ENCODE measurements at places on chromosomes 11 and 22.

DNA sequence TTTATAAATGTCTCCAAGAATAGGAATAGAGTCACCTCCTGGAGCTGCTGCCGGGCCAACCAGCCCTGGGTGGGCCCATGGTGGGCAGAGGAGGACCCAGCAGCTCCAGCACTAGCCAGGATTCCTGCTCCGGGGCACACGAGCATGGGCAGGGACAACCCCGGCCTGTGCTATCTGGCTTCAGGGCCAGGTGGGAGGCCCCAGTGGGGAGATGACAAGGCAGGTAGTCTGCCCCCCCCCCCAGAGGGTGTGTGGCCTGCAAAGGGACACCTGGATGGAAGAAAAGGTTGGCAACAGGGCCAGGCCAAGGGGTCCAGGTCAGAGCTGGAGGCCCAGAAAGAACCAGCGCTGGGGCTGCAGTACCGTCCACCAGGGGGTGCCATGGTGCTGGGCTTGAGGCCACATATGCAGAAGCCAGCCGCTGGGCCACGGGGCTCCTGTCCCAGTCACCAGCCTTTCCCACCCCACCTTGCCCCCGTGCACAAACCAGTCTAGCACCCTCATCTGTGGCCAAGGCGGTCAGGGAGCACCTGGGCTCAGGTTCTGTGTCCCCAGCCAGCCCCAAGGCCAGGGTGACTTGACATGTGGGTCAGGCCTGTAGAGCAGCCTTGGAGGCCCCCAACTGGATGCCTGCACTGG, 3.4 kb downstream of the TSPAN32 start:
- DNase-seq = peak; percentile 89

DNA sequence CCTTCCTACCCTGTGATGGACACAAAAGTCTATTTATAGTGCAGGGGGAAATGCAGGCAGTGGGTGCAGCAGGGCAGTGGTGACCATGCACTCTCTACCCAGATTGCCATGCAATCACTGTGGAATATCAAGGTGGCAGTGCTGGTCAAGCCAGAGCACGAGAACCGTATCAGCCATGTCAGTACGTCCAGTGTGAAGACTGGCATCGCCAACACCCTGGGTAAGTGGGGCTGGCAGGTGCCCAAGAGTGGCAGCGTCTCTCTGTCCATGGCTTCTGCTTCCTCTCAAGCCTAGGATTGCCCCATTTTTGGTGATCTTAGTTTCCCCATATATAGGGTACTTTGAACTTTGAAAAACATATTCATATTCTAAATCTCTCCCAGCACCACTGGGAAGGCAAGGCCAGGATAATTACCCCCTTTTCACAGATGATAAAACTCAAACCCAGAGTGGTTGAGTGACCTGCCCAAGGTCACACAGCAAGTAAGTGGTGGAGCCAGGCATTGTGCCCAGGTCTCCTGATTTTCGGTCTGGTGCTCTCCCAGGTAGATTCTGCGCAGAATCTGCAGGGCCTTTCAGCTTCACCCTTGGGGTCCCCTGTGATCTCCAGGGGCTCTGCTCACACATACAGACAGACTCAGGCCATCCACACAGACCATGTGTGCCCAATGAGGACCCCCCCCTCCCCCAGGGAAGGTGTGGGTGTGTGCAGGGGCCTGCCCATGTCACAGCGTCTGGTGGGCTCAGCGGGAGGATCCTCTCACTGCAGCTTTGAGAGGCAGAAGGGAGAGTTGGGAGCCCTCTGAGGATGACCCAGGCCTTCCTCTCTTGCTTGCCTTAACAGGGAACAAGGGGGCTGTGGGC, 7.1 kb downstream of the INPPL1 start:
- DNase-seq = no peak

DNA sequence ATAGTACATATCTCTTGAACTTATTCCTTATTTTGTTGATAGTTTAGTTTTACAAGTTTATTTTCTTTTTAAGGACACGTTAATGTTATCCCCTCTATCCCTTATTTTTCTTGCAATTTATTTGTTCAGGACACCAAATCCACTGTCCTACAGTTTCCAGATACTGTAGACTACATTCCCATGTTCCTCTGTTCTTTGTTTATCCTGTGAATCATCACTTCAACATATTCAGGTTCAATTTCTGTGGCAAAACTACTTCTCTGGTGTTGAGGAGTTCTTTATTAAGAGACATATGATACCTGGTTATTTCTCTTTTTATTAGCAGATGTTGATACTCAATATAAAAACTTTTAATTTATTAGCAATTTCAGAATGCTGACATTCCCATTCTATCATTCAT, 72.8 kb upstream of the CLNS1A start:
- DNase-seq = no peak

DNA sequence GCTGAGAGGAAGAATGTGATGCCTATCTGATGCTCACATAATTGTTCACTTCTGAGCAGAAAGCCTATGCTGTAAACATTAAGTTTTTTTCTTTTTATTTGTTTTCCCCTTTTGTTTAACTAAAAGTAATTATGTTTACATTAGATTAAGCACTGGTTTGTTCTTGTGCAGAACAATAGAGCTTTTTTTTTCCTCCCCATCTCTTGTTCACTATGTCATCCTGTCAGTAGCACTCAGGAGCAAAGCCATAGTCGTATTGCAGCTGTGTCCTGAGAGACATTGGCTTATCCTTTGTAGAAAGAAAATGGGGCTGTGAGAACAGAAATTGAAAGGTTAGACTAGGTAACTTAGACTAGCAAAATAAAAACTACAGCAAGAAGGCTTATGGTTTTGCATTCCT, 301.8 kb upstream of the RAG2 start:
- DNase-seq = no peak

DNA sequence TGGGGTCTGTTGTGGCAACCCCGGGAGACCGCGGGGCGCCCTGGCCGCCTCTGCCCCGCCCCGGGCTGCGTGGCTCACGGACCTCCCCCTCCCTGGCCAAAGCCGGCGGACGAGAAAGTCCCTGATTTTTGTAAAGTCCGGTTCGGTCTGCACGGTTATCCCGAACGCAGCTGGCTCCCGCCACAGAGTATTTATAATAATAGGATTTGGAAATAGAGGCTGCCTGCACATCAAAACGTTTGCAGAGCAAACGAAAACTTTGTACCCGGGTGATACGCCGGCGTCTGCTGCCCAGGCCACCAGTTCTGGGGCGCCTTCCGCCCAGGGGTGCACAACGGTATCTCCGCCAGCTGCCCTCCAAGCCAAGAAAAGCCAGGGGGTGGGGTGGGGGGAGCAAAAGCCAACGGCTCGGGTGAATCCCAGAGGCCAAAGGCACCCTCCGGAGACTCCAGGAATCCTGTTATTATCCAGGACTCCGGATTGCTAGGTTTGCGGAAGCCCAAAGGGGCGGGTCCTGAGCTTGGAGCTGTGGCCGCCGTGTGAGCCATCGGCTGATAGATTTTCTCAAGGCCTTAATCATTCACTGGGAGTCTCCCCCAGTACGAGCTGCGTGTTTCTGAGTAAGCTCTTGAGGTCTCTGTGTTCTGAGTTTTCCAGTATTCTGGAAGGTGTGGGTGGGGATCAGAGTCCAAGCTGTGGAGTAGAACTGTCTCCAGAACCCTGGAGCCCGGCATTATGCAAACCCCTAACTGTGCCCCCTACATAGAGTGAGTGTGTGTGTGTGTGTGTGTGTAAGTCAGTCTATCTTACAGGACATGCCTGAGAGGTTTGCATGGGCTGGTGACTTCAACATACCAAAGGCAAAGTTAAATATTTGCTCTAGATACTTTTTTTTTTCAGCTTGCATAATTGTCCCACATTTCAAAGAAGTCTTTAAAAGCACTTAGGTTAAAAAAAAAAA, 673 bp upstream of the SHANK2 start:
- no peak for DNase-seq

GRCh38 chr11:17244046-17244445, 32.5 kb upstream of the NUCB2 start:
- DNase-seq = no peak

DNA sequence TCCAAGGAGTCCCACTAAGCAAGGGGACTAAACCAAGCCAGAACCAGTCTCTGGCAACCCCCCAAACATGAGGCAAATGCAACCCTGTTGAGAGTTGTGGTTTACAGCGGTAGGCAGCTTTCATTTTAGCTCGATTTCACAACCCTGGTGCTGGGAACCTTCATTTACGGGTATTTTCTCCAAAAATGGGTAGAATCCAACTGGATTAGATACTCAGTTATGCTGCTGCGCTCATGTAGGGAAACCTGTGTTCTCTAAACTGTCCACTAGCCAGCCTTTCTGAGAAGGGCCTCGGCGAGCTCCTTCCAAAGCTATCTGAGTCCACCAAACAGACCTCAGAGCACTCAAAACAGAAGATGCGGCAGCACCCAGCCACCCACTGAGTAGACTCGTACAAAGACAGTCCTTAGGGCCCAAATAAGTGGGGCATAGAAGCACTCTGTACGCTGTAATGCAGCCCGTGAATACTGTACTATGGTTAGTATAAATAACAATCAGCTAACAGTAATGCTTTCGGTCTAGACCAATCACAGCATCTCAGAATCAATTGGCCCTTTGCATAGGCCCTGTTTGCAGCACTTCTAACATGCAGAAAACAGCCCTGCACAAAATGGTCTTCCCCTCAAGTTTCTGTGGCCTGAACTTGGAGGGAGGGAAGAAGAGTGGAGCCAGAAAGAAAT, 104.7 kb downstream of the ETS1 start:
- peak; percentile 65 for DNase-seq

DNA sequence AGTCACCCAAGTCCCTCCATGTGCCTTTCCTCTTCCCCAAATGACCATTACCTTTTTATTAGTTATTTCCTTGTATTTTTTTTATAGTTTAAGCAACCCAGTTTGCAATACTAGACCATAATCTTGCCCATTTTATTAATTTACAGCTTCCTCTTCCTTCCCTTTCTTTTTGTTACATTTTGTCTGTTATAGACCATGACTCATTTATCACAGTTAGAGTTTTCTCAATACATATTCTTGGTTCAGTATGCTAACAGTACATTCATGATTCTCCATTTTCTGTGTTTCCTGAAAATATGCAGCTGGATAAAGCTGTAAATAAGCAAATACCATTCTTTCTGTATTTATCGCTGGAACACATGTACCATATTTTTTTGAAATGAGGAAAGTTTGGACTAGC, 376.7 kb upstream of the RAG2 start:
- no peak for DNase-seq

DNA sequence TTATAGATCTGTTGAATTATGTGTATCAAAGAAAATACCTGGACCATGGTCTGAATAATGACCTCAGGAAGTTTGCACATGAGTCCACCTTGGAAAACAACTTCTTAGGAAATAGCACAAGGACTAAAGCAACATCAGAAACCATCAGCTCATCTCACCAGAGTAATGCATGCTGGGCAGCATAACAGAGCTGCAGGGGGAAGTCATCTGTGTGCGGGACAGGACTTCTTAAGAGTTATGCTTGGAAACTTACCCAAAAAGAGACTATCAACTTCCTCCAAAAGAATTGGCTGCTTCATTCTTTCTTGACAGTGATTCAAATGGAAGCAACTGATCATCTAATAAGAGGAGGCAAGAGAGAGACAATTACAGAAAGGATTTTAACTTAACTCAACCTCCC, 2.5 kb downstream of the OR56B4 start:
- no peak for DNase-seq

DNA sequence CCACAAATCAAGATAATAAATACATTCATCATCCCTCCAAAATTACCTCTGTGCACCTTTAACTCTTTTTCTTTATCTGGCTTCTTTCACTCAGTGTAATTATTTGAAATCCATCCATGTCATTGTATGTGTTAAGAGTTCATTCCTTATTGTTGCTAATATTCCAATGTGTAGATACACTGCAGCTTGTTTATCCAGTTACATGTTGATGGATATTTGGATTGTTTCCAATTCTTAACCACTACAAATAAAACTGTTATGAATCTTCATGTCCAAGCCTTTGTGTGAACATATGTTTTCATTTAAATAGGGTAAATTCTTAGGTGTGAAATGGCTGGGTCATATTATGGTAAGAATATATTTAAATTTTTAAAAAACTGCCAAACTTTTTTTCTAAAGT, 323.3 kb upstream of the NCAM1 start:
- no peak for DNase-seq

DNA sequence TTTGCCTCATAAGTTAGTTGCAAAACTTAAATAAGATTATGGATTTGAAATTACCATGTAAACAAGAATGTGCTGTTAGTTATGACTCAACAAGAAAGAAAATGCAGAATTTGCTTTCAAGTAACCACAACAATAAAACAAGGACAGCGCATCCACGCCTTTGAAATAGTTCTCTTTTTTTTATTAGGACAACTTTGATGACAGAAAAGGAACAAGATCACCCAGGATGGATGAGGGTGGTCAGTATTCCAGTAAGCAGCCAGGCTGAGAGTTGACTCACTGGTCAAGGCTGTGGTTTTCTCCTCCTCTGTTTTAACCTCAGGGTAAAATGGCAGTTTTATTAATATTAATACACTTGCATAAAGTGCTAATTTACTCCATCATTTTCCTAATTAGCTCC, 544.4 kb downstream of the OPCML start:
- no peak for DNase-seq

DNA sequence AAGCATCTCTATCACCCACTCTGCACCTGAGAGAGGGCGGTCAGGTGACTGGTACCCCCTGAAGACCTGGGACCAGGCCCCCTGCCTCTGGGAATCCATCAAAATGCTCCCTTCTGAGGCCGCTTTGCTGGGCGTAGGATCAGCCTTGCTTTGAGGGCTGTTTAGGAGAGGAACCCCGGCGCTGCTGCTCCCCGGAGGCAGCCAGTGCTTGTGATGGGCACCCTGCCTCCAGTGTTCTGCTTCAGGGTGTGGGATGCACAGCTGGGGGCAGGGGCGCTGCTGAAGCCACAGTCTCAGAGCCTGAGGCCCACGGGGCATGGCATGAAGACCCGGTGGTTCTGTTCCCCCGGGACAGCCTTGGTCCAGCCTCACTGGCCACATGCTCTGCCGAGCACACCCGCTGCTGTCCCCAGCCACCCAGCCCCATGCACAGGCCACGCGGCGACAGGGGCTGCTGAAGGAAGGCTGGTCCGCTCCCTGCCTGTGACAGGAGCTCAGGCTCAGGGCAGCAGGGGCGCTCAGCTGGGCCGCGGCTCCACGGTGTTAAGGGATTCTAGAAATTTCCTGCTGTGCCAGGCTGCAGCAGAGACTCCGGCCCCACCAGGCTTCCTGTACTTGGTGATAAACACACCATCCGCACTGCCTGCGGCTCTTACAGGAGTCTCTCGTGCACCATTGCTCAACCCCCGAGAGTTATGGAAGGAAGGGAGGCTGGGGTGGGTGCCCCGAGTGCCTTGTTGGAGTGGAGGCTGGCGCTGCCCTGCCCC, 91.0 kb downstream of the KCNQ1 start:
- DNase-seq = no peak

GRCh38 chr11:16001044-16001568, 355.2 kb downstream of the SOX6 start:
- no peak for DNase-seq

GRCh38 chr11:135006800-135007199, 594.8 kb upstream of the B3GAT1 start:
- no peak for DNase-seq

GRCh38 chr11:71102251-71102995, 150.0 kb downstream of the SHANK2 start:
- no peak for DNase-seq

All from stimulated activated CD4-positive, alpha-beta T cell treated with anti-CD3 and anti-CD28 coated beads, Interleukin-4, amount 100 ng/mL, for 24 hours (primary cell).